ENCODE measurements at places on chromosomes 16 and 17. TPM values are rescaled to one million over a fixed set of nuclear protein-coding genes. Genes with fewer than 3 reads are reported as not detected.

Gene RNF166
- 32.4 TPM for total RNA-seq

GRCh38 chr17:19343671-19344151 is 18.8 kb downstream of the B9D1 start:
- peak; percentile 33 for DNase-seq
- no peaks in the 10 kb centered on the region for H3K27me3 ChIP-seq
- no peaks in the 10 kb centered on the region for H3K36me3 ChIP-seq
- H3K27ac ChIP-seq, result no peak overlapping the region
- no peak overlapping the region for H3K4me3 ChIP-seq
- H3K4me1 ChIP-seq, result peaks cover 32% of the 10 kb centered on the region

Gene NT5M
- total RNA-seq, result 0.69 TPM

GRCh38 chr17:81294512-81295030 is 536 bp downstream of the SLC38A10 start:
- DNase-seq, result no peak
- peak overlapping the region; percentile 91 for H3K4me3 ChIP-seq
- no peaks in the 10 kb centered on the region for H3K27me3 ChIP-seq
- peaks cover 18% of the 10 kb centered on the region for H3K4me1 ChIP-seq
- peak overlapping the region; percentile 59 for H3K27ac ChIP-seq

DNA sequence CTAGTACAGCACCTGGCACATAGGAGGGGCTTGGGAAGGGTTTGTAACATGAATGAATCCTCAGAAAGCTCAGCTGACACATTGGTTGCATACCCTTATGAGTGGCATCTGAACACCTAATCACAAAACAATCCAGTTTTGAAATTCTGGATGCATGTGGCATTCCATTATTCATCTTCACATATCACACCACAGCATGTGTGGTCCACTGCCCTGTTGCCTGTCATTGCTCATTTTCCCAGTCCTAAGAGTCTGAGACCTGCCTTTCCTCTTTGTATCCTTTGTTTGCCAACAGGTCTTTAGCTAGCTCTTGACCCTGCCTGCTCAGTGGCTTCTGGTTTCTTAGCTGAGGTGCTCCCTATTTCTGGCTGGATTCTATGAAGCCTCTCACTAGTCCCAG is 170.8 kb upstream of the ASIC2 start:
- no peak overlapping the region for H3K4me3 ChIP-seq
- no peaks in the 10 kb centered on the region for H3K27me3 ChIP-seq
- H3K36me3 ChIP-seq, result no peaks in the 10 kb centered on the region
- peak overlapping the region; percentile 75 for H3K27ac ChIP-seq

GRCh38 chr17:65085397-65085796 is 28.9 kb upstream of the GNA13 start:
- H3K4me1 ChIP-seq, result no peaks in the 10 kb centered on the region
- DNase-seq, result no peak
- H3K36me3 ChIP-seq, result no peaks in the 10 kb centered on the region
- H3K4me3 ChIP-seq, result no peak overlapping the region
- no peak overlapping the region for H3K27ac ChIP-seq

Gene ANKFN1
- not detected for total RNA-seq

- no peak overlapping the region for H3K4me3 ChIP-seq
- no peaks in the 10 kb centered on the region for H3K36me3 ChIP-seq
- H3K4me1 ChIP-seq, result no peaks in the 10 kb centered on the region
- no peak overlapping the region for H3K27ac ChIP-seq
- no peak for DNase-seq
Measured at GRCh38 chr16:55179852-55180585, 144.0 kb upstream of the IRX6 start.

Gene FNDC8
- not detected for total RNA-seq

DNA sequence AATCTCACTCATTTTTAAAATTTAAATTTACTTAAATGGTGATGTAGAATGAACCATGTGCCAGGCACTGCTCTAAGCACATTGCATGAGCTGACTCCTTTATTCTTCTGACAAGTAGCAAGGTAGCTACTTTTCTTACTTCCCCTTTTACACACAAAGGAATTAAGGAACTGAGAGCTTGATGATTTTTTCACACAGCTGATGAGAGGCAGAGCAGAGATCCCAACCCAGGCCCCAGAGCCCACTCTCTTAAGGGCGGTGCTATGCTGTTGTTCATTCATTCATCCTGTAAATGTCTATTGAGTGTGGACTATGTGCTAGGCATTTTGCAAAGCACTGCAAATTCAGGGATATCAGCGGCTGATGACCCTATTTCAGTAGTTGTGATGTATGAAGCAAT is 17.9 kb downstream of the SEC14L5 start:
- H3K27ac ChIP-seq, result no peak overlapping the region
- H3K4me1 ChIP-seq, result no peaks in the 10 kb centered on the region
- DNase-seq, result no peak
- no peaks in the 10 kb centered on the region for H3K36me3 ChIP-seq
- no peak overlapping the region for H3K4me3 ChIP-seq
- 0 out of 2 replicates have a peak, but pooled peaks cover 10% of the 10 kb centered on the region for H3K27me3 ChIP-seq

Measured in SJSA1 (cell line).